ENCODE measurements at places on chromosomes 4 and X.

DNA sequence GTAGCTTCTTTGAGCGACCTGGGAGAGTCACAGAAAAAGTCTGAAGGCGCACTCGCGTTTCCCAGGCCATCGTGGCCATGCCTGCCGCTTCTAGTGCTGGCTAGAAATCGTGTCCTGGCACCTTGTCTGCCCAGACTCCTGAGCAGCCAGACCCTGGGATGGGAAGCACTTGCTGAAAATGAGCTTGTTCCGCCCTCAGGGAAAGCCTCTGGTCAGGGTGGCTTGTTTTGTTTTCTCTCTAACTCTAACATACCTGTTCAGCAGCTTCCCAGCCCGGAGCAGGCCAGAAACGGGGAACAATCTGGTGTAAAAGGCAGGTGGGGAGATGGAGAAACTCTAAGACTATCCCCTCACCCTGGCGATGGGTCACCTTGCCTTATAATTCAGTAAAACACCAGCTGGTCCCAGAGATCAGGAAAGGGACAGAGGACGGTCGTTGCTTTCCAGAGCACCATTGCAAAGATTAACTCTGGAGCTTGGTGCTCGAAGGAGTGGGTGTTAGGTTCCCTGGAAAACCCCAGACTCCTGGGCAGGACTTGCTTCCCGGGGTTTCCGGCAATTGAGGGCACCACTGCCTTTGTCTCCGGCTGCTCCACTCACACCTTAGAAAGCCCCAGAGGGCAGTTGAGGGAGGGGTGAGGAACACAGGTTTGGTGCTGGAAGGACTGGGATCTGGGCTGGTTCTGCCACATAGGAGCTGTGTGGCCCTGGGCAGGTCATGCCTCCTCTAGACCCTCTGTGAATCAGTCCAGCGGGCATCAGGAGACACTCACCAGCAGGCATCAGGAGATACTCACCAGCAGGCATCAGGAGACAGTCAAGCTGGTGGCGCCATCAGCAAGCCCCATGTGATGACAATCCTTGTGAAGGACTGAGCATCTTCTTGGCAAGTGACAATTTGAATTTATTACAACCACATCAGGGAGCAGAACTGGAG, 4.5 kb upstream of the SH3TC1 start:
- DNase-seq = no peak

GRCh38 chr4:95068818-95069478, 311.2 kb downstream of the BMPR1B start:
- DNase-seq = no peak

GRCh38 chr4:159271856-159272255, 169.0 kb downstream of the RAPGEF2 start:
- no peak for DNase-seq

DNA sequence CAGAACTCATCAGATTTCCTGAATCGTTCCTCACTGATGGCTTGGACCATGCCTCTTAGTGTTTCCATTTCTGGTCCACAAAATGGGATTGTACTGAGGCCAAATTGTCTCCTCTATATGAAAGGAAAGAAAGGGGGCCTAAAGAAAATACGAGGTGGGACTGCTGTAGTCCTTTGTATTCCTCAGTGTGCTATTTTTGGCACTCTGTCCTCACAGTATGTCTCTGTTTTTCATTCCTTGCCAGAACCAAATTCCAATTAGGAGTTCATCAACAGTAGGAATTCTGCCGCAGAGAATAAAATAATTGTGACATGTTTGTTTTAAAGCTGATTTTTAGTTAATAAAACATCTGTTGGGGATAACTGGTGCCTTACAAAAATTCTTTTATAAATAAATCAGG, 515.7 kb downstream of the SMARCA1 start:
- DNase-seq = no peak

DNA sequence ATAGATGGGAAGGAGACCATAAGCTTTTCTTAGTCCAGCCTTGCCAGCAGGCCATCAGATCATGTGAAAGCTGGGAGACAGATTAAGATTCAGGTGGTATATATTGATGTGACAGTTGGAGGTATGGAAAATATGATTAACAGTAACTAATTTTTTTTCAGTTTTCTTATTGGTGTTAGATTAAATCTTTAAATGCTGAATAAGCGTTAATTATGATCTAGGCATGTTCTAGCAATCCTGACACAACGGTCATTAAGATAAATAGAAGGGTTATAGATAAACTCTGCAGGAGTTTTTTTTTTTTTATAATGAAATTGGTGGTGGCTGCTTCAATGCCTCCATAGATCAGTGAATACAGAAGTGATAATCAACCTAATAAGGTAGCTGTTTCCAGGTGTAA, 649.5 kb upstream of the TENM3 start:
- no peak for DNase-seq

DNA sequence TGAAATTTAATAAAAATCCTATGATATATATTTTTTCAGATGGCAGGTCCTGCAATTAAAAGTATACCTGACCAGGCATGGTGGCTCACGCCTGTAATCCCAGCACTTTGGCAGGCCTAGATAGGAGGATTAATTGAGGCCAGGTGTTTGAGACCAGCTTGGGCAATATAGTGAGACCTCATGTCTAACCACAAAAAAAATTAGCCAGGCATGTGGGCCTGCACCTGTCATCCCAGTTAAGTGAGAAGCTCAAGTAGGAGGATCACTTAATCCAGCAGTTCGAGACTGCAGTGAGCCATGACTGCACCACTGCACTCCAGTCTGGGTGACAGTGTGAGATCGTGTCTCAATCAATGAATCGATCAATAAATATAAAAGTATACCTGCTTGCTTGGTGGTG, 2.5 kb downstream of the OCIAD2 start:
- no peak for DNase-seq

DNA sequence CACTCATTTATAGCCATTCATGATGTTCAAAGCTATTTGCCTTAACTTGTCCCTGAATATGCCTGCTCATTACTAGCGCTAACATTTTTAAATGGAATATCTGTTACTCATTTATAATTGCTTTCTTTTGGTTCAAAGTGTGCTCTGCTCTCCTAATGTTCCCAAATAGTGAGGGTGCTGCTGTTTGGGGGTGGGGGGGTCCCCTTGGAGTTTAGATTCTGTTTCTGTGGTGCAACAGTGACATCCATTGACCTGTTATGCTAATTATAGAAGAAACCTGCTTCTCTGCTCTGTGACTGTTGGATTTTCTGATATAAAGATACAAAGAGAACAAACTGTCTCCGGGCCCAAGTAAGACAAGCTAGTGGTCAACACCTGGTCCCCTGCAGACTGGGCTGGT, 222.4 kb downstream of the SHROOM3 start:
- no peak for DNase-seq

GRCh38 chr4:21888195-21888976, 60.2 kb downstream of the KCNIP4 start:
- no peak for DNase-seq

- no peak for DNase-seq
Observed at GRCh38 chr4:79281566-79282359, 44.1 kb downstream of the NAA11 start.

GRCh38 chr4:188688956-188689355, 549.7 kb downstream of the TRIML1 start:
- no peak for DNase-seq

- DNase-seq = no peak
Observed at GRCh38 chr4:189826657-189827056, 114.0 kb upstream of the FRG1 start.

- DNase-seq = no peak
Observed at GRCh38 chr4:188046657-188047056, 51.1 kb downstream of the ZFP42 start.

DNA sequence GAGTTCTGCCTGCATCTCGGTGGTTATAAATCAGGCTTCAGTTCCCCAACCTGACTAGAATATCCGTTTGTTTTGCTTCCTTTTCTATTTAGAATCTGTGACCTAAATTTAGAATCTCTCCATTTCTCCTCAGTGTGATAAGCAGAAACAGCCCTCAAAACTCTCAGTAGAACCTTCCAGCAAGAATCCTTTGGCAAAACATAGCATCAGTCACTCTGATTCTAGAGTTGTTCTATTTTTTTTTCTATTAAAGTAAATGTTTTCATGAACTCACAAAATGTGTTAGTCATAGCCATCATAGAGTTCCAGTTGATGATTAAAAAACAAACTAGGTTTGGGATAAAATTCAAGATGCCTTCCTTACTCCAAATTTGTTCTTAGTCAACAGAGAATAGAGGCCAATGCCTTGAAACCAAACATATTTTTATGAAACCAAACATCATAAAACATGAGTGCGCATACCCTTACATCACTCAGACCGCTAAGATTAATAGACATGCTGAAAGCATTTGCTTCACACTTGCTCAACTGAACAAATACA, 13.2 kb upstream of the C1QTNF7 start:
- DNase-seq = no peak

GRCh38 chr4:13701937-13702446, 74.5 kb upstream of the BOD1L1 start:
- DNase-seq = no peak

DNA sequence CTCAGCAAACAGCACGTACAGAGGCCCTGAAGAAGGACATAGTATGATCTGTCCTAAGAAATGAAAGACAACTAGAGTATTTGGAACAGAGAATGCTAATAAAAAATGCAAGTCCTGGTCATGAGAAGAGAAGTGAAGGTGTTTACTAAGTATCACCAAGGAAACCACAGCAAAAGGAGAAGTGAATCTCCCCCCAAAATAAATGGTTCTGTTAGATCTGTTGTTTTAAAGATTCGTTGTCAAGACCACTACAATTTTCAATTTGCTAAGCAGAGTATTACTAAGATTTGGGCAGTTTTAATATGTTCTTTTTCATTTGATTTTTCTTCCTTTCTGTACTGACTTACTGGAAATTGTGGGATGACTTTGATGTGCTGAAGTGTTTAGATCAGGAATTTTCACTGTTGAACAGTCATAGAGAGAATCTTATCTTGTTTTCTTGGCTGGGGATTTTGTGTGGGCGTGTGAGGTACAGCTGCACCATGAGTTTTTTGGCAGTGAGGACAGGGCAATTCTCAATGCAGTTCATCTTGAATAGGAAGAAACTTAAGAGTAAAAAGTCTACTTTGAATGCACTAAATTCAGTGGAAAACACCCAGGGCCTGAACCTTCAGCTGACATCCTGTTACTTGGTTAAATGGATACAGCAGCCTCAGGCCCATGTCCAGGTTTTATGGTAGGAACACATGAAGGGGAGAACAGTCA, 132.2 kb downstream of the STIM2 start:
- DNase-seq = no peak

- no peak for DNase-seq
Observed at GRCh38 chr4:11427121-11427996, 1.3 kb downstream of the HS3ST1 start.

DNA sequence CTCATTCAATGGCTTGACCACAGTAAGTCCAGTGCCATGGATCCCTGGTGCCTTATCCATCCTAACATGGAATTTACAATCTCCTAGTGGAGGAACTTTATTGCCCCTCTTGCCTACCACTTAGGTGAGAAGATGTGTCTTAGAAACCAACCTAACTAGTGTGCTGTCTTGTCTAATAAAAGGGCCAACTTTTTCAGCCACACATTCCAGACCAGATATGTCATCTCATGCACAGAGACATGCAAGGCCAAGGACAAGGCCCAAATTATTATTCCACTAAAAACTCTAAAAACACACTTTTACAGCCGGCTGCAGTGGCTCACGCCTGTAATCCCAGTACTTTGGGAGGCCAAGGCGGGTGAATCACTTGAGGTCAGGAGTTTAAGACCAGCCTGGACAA, 10.6 kb upstream of the PRDX4 start:
- no peak for DNase-seq

- no peak for DNase-seq
Observed at GRCh38 chrX:14670819-14671218, 141.5 kb downstream of the GLRA2 start.

DNA sequence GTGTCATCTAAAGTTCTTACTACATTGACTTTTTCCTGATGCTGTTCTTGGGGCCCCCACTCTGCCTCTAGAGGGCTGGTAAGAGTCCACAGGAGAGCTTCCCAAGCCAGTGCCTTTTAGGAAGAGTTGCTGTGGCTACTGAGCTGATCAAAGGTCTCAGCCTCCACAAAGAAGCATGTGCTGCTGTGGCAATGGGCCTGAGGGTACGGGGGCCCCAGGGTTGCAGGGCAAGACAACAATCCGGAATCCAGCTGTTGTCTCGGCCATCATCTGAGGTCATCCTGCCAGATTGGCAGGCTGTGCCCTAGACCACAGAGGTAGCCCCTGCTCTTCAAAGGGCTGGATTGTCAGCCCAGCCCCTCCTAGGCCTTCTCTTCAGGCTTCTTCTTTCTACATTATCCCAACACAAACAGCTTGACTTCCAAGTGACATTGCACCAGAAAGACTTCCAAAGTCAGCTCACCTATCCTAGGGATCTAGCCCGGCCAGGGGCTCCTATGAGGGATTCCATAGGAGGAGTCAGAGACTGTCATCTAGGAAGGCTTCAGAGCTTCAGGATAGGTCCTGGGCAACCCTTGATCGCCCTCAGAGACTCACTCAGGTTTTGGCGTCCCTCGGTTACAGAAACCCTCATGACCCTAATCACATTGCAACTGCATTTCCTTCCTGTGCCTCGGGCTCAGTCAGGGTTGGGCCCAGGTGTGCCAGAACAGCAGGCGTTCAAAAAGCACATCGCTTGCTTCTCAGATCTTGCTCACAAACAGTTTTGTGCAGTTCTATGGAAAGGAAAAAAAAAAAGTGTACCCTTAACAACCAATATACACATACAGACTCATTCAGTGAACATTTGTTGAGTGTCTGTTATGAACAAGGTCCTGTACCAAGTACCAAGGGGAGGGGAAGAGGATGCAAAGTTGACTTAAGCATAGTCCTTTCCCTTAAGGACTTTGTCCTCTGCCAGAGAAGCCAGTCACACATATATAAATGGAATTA, 27.8 kb downstream of the SLC25A5 start:
- no peak for DNase-seq

GRCh38 chr4:155609455-155610059, 57.1 kb upstream of the GUCY1A1 start:
- DNase-seq = no peak

DNA sequence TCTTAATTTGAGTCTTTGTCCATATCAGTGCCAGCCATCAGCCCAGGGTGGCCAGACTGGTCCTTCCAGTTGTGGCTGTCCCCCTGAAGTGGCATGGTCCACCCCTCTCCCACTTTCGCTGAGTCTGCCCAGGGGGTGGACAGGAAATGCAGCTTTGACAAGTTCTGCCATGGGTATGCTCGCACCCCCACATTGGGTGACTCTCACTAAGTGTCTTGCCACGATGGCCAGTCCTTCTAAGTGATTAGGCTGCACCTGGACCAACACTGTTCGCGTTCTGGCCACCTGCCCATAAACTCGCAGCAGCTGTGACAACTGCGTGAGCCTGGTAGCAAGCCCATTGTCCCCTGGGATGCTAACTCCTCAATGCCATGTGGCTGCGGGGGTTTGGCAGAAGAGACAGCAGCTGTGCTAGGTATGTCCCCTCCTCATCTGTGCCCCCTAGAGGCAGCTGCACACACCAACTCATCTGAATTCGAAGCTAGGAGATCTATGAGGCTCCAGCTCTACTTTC, 10.0 kb upstream of the LNX1 start:
- DNase-seq = no peak

DNA sequence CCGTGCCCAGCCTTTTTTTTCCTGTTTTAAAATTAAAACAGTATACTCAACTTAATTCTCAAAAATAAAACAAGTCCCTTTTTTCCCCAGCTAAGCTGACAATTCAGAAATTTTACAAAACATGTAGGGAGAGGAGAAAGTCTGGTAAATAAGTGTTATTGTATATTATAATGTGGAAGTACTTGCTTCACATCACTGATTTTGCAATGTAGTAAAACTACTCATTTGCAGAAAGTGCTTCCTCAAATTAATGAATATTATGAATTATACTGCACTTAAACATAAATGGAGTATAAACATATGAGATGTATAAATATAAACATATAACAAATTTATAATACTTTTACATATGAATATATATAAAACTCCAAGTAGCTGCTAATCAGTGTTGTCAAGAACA, 11.6 kb upstream of the H2AZ1 start:
- no peak for DNase-seq

Measured in activated T-cell treated with anti-CD3 and anti-CD28 coated beads, Interleukin-2, amount 50 U/mL, for 24 hours (primary cell).